Cortex of kidney (tissue), 1 donor: ENCODE measurements at places on chromosomes 3 and 15.

DNA sequence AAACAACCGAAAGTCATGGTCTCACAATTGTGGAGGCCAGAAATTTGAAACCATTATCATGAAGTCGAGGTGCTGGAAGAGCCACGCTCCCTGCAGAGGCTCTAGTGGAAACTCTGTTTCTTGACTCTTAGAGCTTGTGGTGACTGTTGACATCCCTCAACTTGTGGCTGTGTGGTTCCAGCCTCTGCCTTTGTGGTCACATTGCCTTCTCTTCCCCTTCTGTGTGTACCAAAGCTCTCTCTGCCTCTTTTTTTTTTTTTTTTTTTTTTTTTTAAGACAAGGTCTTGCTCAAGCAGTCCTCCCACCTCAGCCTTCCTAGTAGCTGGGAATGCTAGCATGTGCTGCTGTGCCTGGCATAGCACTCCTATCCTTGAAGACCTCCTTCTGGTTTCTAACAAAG is 48.7 kb upstream of the CRTC3 start:
- no peak for DNase-seq

- no peak for DNase-seq
These were observed 370.6 kb upstream of the ROBO2 start for GRCh38 chr3:76669322-76669721.

DNA sequence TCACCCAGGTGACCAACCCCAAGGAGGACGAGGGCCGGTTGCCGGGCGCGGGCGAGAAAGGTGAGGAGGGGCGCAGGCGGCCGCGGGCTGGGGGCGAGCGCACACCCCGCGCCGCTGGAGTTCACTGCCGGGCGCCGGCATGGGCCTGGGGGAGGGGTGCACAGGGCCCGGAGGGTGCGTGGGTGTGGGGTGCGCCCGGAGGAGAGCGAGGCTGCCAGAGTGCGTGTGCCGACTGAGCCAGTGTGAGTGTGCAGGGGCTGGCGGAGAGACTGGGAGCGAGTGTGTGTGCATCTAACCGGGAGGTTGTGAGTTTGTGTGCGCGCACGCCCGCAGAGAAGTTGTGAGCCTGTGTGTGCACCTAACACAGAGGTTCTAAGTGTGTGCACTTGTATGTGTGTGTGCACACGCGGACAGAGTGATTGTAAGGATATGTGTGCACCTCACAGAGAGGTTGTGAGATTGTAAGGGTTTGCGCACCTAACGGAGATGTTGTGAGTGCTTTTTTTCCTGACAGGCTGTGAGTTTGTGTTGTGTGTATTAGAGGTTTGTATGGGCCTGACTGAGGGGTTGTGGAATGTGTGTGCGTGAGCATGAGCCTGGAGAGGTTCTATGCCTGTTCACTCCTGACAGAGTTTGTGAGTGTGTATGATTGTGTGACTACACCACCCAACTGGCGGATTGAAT is 681 bp downstream of the CTDSPL start:
- no peak for DNase-seq

- no peak for DNase-seq
These were observed at the start of gene ST3GAL6 for GRCh38 chr3:98763076-98763475. TSS of gene ST3GAL6 (plus strand) at chr3:98763340. CDS start at chr3:98768441, 5,101 bp downstream.

DNA sequence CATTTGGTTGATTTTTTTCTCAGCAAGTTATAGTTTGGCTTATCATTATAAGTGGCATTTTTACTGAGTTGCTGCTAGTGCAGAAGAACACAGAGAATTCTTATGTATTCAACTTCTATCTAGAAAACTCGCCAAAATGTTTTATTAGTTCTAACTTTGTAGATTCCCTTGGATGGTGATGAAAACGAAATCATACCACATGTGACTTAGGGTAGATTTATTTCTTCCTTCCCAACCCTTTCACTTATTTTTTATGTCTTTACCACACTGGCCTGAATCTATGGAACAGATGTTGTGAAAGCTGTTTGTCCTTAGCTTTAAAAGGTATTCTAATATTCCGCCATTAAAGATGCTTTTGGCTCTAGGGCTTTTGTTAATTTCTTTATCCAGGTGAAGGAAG is 503.3 kb upstream of the CFAP20DC start:
- no peak for DNase-seq

DNA sequence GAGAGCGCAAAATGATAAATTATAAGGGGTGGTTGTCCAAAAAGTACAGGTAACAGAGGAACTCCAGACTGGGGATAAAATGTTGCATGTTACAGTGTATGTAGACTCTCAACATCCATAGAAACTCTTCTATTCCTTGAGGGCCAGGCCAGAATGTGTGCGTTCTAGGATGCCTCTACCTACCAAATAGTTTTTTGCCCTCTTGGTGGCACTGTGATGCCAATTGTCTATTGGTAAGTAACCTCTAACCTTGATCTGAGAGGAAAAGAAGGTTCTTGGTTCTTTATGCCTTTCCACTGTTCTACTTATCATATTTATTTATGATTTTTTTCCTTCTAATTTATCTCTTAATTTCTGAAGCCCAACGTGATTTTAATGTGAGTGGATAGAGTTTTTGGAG is 424.6 kb downstream of the GRM7 start:
- DNase-seq, result no peak
